Activated naive CD4-positive, alpha-beta T cell treated with anti-CD3 and anti-CD28 coated beads for 36 hours (primary cell): ENCODE measurements at places on chromosomes 2 and 18. TPM values are rescaled to one million over a fixed set of nuclear protein-coding genes. Genes with fewer than 3 reads are reported as not detected.

DNA sequence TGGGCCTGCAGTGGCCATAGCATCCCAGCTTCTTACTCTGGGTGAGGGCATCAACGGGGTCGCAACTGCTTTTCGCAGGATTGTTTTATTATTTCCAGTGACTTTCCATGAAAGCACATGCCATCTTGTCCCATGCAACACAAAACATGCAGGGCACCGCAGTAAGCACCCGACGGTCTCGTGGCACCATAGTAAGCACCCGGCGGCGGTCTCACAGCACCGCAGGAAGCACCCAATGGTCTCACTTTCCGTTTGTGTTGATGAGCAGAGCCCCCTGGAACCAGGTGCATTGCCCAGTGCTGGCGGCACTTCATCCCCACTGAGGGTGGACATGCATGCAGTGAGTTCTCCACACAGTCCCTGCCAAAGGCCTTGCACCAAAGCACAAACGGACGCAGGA is 271.9 kb downstream of the MYT1L start:
- DNase-seq: no peak
- no peak overlapping the region for H3K27ac ChIP-seq
- no peak overlapping the region for H3K4me3 ChIP-seq
- H3K36me3 ChIP-seq: peaks cover 5% of the 10 kb centered on the region
- peaks cover 3% of the 10 kb centered on the region for H3K27me3 ChIP-seq

GRCh38 chr2:70328921-70329561 is 27.2 kb upstream of the FAM136A start:
- H3K4me3 ChIP-seq: no peak overlapping the region
- H3K27me3 ChIP-seq: no peaks in the 10 kb centered on the region
- H3K36me3 ChIP-seq: no peaks in the 10 kb centered on the region

DNA sequence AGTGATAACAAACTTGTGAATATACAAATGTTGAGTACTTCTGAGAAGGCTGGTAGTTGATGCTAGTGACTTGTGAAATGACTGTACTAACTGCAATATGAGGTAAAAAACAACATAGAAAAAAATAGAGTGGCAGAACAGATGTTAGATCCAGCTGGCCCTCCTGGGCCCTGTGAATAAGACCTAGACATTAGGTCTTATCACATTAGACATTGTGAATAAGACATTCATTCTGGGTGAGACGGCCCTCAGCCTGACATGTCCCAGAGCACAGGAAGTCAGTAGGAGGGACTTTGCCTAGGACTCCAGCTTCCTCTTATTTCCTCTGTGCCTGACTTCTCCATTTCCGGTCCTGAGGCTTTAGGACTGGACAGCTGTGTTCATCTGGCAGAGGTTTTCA is 22.9 kb downstream of the DOK1 start:
- no peak overlapping the region for H3K27ac ChIP-seq
- H3K36me3 ChIP-seq: no peaks in the 10 kb centered on the region
- H3K4me3 ChIP-seq: no peak overlapping the region

DNA sequence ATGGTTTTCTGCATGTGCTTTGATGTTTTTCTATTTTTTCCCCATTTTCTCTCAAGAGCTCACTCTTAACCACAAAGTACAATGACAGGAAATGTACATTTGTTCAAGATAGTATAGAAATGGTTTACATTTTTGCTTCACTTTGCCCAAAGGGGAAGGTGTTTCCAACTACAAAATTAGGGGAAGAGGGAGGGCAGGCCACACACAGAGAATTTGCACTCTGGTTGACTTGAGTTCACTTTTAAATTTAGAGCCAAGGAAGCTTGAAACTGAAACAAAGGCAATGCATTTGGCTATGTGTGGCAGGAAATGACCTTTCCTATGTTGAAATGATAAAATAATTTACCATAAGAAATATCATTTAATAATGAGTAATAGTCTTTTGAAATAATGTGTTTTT is 19.1 kb upstream of the VIT start:
- no peak overlapping the region for H3K27ac ChIP-seq
- no peak overlapping the region for H3K4me3 ChIP-seq
- no peaks in the 10 kb centered on the region for H3K36me3 ChIP-seq
- DNase-seq: no peak

GRCh38 chr18:78659748-78660147 is 319.9 kb upstream of the SALL3 start:
- no peak overlapping the region for H3K4me3 ChIP-seq
- peak; percentile 13 for DNase-seq
- no peaks in the 10 kb centered on the region for H3K36me3 ChIP-seq
- H3K27ac ChIP-seq: no peak overlapping the region

DNA sequence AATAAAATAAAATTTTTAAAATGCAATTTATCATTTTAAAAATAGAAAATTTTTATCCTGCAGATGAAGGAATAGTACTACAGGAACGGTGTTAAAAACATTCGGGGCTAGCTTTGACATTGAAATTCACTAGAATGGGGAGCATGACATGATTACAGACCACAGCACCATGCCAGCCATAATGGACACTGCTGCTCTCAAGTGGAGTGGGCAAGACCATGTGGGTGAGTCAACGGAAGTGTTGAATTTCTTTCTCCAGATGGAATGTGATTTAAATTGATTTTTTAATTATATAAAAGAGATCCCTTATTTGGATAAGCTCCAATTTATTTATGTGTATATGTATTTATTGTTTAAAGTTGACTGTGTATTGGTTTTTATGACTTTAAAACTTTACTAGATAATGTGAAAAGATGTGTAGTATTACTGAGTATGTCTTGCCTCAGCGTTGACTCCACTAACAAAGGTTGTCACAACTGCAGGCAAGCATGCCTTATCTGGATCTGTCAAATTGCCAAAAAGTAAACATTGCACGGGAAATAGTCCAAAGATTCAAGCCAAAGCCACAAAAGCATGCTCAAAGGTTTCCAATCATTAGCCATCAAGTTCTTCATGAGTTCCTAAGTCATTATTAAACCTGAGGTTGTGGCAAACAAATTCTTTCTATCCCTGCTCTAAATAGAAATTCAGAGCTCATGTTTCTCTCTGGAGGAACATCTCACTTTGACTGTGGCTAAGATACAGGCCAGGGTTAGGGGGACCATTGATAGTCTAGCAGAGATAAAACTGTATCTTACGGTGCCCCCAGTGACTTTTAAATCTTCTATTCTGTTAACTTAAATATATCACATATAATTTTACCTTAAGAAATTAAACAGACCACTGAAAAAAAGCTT is 536.9 kb downstream of the TMX3 start:
- no peak overlapping the region for H3K4me3 ChIP-seq
- H3K27me3 ChIP-seq: no peaks in the 10 kb centered on the region
- no peak for DNase-seq
- H3K36me3 ChIP-seq: no peaks in the 10 kb centered on the region
- no peak overlapping the region for H3K27ac ChIP-seq

DNA sequence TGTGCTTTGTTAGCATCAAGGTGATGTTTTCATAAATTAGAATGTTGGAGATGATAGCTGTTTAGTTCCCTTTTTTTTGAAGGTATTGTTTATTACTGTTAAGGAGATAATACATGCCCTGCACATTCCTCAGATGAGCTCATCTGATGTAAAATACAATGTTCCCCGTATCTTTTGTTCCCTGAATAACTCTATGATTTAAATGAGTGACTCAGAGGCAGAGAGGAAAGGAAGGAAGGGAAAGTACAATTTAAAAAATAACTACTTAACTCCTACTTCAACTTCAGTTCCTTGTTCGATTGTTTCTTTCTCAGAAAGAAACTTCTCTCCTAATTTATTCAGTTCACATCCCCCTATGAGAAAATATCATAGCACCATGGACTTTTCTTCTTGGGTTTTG is 208.7 kb downstream of the KCNE4 start:
- DNase-seq: no peak
- no peaks in the 10 kb centered on the region for H3K27me3 ChIP-seq
- no peaks in the 10 kb centered on the region for H3K4me1 ChIP-seq
- no peak overlapping the region for H3K4me3 ChIP-seq

DNA sequence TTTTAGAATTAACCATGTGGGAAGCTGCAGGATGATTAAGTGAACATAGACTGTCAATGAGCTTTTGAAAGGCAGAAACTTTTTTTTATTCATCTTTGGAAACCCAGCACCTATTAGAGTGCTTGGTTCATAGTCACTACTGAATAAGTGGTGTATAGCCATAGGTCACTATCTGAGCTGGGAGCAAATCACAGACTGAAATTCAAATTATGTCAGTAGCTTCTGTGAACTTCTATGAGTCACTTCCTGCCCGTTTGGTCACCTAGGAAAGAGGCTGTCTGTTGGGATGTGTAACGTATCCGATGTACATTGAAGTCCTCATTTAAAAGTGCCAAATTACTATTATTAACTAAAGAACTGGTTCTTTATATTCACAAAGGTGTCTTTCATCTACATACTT is 20.5 kb upstream of the SLC40A1 start:
- H3K27me3 ChIP-seq: no peaks in the 10 kb centered on the region
- no peaks in the 10 kb centered on the region for H3K36me3 ChIP-seq
- H3K4me3 ChIP-seq: no peak overlapping the region
- DNase-seq: no peak

DNA sequence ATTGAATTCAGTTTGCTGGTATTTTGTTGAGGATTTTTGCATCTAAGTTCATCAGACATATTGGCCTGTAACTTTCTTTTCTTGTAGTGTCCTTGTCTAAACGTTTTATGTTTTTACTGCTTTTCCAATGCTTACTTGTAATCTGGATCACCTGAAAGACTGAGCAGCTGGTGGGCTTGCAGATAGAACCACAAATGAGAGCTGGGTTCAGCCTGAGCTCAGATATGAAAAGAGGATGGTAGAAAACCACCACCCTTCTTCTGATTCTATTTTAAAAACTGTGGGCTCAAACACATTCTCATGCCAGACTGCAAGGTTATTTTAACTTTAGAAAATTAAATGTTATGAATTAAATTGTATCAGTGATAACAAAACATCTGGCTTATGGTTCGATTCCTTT is 70.8 kb downstream of the DDX18 start:
- H3K36me3 ChIP-seq: no peaks in the 10 kb centered on the region
- no peak for DNase-seq
- no peaks in the 10 kb centered on the region for H3K4me1 ChIP-seq
- no peak overlapping the region for H3K27ac ChIP-seq
- peaks cover 8% of the 10 kb centered on the region for H3K27me3 ChIP-seq

GRCh38 chr2:26574900-26575560 is 66.1 kb downstream of the CIB4 start:
- peaks cover 2% of the 10 kb centered on the region for H3K27me3 ChIP-seq
- no peaks in the 10 kb centered on the region for H3K4me1 ChIP-seq
- no peak overlapping the region for H3K27ac ChIP-seq
- no peak overlapping the region for H3K4me3 ChIP-seq
- H3K36me3 ChIP-seq: no peaks in the 10 kb centered on the region
- no peak for DNase-seq

GRCh38 chr18:59861009-59861408 is 38.8 kb upstream of the PMAIP1 start:
- no peak overlapping the region for H3K4me3 ChIP-seq
- H3K4me1 ChIP-seq: no peaks in the 10 kb centered on the region
- H3K36me3 ChIP-seq: no peaks in the 10 kb centered on the region

DNA sequence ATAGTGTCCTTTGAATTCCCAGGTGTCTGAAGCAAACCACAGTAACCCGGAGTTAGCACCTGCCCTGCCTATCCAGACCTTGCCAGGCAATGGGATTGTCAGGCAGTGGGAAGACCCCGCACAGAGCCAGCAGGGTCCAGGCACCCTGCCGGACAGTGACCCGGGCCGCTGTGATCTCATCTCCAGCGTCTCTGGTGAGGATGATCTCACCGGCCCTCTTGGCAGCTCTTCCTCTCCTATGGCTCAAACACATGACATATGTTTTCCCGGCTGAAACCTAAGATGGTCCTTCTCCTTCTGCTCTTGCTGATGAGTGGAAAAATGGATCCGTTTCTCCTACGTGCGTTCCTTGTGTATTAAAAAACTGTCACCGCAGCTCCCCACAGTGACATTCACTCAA is 75.1 kb downstream of the ACOXL start:
- H3K4me3 ChIP-seq: no peak overlapping the region
- H3K27ac ChIP-seq: no peak overlapping the region
- H3K4me1 ChIP-seq: peaks cover 20% of the 10 kb centered on the region
- H3K36me3 ChIP-seq: no peaks in the 10 kb centered on the region

DNA sequence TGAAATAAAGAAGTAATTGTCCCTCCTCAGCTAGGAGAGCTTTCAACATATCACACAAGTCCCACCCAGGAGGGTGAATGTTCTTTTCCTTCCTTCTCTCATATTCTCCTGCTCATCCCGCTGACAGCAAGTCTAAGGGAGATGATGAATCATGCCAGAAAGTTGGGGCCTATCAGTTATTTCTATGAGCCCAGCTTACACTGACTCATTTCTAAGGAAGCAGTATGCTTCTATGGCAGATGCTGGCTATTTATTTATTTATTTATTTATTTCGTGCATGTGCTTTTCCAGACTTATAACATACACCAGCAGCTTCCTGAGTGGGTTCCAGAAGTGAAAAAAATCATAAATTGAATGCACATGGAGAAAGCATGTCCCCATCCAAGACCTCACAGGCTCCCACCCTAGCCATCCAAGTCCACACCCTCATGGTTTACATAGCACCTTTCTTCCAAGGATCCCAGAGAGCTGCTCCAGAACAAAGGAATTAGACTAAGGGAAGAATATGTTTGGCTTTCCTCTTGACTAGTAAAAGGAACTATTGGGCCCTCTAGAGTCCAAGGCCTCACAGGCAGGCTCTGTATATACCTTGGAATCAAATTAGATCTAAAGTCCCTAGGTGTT is 1074.2 kb upstream of the ZEB2 start:
- no peaks in the 10 kb centered on the region for H3K27me3 ChIP-seq
- H3K27ac ChIP-seq: no peak overlapping the region
- no peaks in the 10 kb centered on the region for H3K36me3 ChIP-seq
- H3K4me1 ChIP-seq: no peaks in the 10 kb centered on the region
- no peak overlapping the region for H3K4me3 ChIP-seq

GRCh38 chr2:99808361-99809200 is 318.8 kb upstream of the REV1 start:
- H3K36me3 ChIP-seq: no peaks in the 10 kb centered on the region
- no peak overlapping the region for H3K27ac ChIP-seq
- no peaks in the 10 kb centered on the region for H3K4me1 ChIP-seq
- no peak for DNase-seq

DNA sequence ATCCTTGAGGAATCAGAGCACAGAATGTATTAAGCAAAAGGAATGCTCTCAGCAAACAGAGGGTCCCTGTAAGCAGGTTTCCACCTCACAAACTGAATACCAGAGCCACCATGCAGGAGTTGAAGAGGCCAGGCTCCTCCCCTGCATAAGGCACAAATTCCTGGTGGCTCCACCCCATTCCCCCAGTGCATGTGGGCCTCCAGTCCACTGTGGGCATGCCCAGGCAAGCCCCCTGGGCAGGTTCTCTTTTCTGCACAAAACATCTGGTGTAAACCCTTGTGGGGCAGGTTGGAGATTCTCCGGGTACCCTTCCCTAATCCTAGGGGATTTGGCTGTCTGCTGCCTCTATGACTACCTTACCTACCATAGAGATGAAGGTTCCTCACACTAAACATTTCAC is 166.5 kb downstream of the PTPRM start:
- no peak overlapping the region for H3K4me3 ChIP-seq
- no peaks in the 10 kb centered on the region for H3K4me1 ChIP-seq
- H3K27ac ChIP-seq: no peak overlapping the region
- no peak for DNase-seq
- H3K36me3 ChIP-seq: no peaks in the 10 kb centered on the region
- no peaks in the 10 kb centered on the region for H3K27me3 ChIP-seq

GRCh38 chr18:47893047-47893446 is 37.4 kb downstream of the SMAD2 start:
- H3K4me1 ChIP-seq: peaks cover 45% of the 10 kb centered on the region
- peaks cover 29% of the 10 kb centered on the region for H3K36me3 ChIP-seq

Gene MPP4
- total RNA-seq: not detected

Gene CNTNAP5
- total RNA-seq: not detected

Gene LYG1
- total RNA-seq: 0.36 TPM

Gene TEX44
- total RNA-seq: not detected

Gene SCYGR4
- total RNA-seq: not detected

Gene MC2R
- total RNA-seq: not detected

Gene GDF7
- not detected for total RNA-seq

Gene PSMA8
- total RNA-seq: 2.1 TPM

Gene DPYSL5
- not detected for total RNA-seq
